ENCODE measurements at places on chromosomes 7 and 10.

DNA sequence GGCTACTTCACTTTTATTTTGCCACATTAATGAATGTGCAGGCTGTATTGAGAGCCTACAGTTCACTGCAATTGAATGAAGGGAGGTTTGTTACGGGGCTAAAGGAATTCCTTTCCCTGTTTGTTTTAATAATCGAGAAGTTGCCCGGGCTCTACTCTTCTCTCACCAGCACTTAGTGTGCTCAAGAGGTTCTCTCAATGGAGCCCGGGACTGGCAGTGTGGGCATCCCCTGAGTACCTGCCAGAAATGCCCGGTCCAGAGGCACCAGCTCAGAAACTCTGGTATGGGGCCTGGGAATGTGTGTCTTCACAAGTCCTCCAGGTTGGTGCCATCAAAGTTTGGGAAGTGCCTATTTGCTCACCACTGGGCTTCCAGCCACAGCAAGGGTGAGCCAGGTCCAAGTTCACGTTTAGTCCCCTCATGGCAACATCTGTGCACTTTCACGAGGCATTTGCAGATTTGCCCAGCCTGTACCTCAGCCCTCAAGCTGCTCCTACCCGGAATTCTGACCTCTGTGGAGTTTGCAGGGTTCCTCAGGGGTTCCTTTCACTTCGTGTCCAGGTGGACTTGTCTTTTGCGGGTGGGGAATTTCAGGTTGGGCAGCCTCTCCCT lies 622.4 kb downstream of the SDK1 start:
- no peak for DNase-seq

GRCh38 chr7:70570029-70570428 lies 561.9 kb upstream of the GALNT17 start:
- no peak for DNase-seq

- no peak for DNase-seq
Observed at GRCh38 chr10:21022821-21023220, 125.7 kb upstream of the NEBL start.

DNA sequence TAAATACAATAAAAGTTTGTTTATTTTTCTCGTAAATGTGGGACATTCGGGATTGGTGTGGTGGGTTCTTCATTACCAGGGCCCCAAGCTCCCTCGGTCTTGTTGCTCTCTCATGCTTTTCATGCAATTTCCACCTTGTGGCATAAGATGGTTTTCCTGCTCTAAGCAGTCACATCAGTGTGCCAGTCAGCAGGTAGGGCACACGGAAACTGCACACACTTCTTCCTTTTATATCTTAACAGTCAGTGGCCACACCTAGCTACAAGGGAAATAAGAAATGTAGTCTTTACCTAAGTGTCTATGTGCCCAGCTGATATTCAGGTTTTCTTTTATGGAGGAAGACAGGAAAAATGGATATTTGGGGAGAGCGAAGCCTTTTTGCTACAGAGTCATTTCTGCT lies 6.5 kb downstream of the TAF5 start:
- DNase-seq = no peak

DNA sequence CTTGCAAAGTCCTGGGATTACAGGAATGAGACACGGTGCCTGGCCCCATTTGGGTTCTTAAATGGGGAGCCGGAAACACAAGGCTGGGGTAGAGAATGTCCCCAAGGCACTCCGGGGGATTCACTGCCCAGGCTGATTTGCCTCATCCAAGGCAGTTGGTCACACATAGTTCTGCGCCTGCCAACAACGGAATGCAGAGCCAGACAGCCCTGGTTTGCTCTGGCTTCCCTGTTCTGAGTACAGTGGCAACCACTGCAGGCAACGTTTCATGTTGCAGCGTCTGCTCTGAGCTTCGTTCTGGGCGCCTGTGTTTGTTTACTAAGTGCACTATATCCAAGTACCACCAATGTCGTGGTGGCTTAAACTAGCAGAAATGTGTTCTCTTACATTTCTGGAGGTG lies 61.7 kb upstream of the C1QL3 start:
- no peak for DNase-seq

- DNase-seq = no peak
Observed at GRCh38 chr10:133257489-133258065, 19.1 kb downstream of the ADAM8 start.

- no peak for DNase-seq
Observed at GRCh38 chr10:78121801-78122200, 88.1 kb downstream of the RPS24 start.

DNA sequence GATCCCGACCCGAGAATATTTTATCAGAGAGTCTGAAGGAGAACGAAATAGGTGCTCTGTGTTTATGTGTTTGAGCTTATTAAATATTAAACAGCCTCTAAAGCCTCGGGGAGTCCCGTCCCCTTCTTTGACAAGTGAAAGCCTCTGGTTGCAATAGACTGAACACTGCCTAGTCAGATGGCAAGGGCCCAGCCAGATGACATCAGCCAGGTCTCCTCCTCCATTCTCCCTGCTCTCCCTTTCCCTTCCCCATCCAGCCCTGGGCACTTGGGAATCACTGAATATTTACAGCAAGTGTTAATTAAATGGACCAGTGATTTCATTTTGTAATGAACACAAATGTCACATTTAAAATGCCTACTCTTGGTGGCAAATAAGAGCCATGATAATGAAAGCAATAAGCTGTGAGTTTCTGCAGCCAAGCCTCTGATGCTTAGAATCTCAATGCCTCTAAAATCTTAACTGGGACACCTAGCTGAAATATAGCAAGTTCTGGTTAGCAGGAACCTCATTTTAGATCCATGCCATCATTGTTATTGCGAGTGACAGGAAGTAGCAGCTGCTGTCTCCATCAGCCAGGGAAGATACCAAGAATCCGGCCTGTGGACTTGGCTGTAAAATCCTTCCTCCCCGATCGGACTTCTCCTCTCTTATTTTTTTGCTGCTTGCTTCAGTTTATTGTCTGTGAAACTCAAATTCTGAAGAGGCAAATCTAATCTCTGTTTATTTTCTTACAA lies 202.1 kb downstream of the PRPF18 start:
- peak; percentile 53 for DNase-seq

GRCh38 chr10:119782981-119783664 lies 57.3 kb downstream of the INPP5F start:
- no peak for DNase-seq

GRCh38 chr10:102869258-102870198 lies at the start of gene AS3MT:
Gene AS3MT, plus strand, starts transcription at chr10:102869470. Its CDS starts 123 bp downstream, at chr10:102869593.
- peak; percentile 49 for DNase-seq

GRCh38 chr10:89653410-89653869 lies 8.4 kb upstream of the PANK1 start:
- DNase-seq = peak; percentile 65

- no peak for DNase-seq
Observed at GRCh38 chr10:76466836-76467503, 1035.5 kb downstream of the LRMDA start.

- DNase-seq = peak; percentile 18
Observed at GRCh38 chr7:131016230-131016629, 282.2 kb upstream of the KLF14 start.

- DNase-seq = no peak
Observed at GRCh38 chr10:130066743-130067142, 43.9 kb downstream of the C10orf143 start.

GRCh38 chr7:43034535-43035002 lies 77.9 kb upstream of the HECW1 start:
- no peak for DNase-seq

DNA sequence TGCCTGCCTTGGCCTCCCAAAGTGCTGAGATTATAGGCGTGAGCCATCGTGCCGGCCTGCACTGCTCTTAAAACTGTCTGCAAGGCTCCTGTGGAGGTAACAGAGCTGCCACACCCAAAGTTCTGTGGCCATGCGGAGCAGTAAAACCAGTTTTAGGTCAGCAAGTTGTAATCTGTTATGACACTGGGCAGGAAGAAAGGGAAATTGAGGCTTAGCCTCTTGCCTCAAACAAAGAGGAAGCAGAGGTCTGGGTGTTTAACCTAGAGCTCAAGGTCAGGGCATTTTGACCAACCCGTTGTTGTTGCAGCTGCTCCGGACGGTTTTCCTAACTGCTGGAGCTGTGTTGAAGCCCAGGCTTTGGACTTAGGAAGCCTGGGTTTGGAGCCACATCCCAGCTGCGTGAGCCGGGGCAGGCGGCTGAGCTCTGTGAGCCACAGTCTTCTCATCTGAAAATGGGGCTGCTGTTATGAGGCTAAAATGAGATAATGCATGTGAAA lies 7.4 kb upstream of the RRP12 start:
- no peak for DNase-seq

GRCh38 chr10:100359030-100359432 lies 12.0 kb downstream of the SCD start:
- no peak for DNase-seq

GRCh38 chr10:58667658-58668310 lies 155.1 kb downstream of the BICC1 start:
- no peak for DNase-seq

- DNase-seq = no peak
Observed at GRCh38 chr7:128132426-128133069, 101.3 kb upstream of the LRRC4 start.

DNA sequence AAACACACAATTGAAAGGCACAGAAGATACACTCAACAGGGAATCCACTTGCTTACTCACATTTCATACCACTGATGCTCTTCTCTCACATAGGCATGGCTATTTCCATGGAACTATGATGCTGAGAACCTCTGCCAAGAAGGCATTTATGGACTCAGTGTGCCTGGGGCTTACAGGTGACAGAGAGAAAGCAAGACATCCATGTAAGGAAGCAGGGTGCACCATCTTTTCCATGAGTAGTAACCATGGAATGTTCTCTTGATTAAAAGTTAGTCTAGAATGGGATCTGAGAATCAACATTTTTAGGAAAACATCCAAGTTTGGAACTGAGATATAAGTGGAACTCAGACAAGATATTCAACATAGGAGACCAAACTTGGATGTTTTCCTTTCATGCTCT lies 52.5 kb upstream of the MACC1 start:
- peak; percentile 33 for DNase-seq

GRCh38 chr10:52447931-52448353 lies 133.9 kb downstream of the DKK1 start:
- DNase-seq = peak; percentile 77

DNA sequence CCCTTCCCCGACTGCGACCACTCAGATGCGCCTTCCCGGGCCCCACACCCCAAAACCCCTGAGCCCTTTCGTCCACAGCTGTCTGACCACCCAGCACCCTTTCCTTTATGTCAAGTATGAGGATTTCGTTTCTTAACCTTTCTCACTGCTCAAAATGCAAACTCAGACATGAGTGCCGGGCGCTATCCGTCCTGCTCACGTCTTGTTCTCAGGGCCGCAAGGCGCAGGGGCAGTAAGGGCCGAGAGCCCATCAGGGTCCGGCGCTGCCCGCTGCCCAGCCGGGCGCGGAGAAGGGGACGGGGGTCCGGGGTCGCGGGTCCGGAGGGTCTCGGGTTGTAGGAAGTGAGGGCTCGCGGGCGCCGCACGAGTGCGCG lies 670 bp upstream of the RBM33 start:
- peak; percentile 21 for DNase-seq

DNA sequence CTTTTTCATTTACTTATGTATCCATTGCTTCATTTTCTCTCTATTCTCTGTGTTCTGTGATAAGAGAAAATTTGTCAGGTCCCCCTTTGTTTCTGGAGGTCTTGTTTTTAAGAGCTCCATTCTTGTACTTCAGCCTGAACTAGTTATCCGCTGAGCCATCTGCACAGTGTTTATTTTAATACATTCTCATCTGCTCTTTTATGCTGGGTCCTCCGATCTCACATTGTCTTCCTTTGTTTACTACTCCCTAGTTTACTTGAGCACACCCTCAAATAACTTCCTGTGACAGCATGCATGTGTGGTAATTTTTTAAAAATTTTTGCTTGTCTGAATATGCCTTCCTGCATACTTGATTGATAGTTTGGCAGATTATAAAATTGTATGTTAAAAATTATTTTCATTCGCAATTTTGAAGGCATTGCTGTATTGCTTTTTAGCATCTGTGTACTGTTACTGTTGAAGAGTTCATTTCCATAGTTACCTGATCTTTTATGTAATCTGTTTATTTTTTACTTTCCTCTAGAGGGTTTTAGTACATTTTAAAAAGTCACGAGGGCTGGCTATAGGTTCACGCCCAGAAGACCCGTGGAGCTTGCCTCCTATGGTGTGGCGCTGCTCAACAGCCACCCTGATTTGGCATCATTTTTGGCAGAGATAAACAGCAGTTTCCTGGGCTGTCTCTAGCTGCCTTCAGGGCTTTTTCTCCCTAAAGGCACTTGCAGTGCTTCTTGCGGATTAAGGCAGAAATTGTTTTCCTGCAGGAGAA lies 31.9 kb downstream of the RSBN1L start:
- DNase-seq = peak; percentile 71

- DNase-seq = peak; percentile 56
Observed at GRCh38 chr7:90692396-90692795, 96.3 kb downstream of the CDK14 start.

DNA sequence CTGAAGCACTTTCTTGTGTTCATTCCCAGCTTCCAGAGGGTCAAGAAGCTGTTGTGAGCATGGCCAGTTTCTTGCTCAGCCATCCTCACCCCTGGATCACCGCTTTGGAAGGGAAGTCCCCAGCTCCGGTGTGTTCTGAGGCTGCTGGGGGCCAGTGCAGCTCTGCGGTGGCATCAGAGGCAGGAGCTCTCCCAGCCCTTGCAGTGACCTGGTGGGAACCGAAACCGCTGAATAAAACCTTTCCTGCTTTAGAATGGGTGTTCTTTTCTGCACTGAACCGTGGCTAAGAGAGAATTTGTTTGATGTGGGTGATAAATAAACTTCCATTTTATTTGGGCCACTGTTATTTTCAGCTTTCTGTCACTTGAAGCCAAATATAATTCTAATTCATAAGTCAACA lies 450.9 kb upstream of the VSTM2A start:
- no peak for DNase-seq

DNA sequence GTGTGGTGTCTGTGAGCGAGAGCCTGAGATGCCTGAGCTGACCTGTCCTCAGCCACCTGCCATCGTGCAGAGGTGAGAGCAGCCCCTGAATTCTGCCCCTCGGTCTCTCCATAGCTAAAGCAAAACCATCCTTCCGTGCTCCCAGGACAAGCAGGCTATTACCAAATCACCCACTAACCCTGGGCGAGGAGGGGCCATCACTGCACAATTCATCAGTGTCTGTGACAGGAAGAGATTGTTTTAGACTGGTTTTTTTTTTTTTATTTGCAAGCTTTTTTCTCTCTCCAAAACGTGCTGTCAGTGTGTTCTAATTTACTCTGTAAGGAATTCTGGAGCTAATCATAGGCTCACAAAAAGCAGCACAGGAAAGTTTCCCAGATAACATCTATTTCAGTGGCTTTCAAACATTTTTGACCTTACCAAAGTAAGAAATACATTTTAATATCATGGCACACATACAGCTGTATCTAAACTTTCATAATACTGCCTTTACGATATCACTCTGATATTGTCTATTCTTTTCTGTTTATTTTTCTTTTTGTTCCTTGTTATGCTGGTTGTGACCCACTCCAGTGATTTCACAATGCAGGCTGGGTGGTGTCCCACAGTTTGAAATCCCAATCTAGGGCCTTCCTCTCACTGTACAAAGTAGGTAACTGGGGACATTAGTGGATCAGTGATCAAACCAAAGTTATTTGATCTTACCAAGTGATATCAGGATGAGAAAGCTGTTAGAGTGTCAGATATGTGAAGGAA lies 62.8 kb downstream of the EGFR start:
- no peak for DNase-seq

DNA sequence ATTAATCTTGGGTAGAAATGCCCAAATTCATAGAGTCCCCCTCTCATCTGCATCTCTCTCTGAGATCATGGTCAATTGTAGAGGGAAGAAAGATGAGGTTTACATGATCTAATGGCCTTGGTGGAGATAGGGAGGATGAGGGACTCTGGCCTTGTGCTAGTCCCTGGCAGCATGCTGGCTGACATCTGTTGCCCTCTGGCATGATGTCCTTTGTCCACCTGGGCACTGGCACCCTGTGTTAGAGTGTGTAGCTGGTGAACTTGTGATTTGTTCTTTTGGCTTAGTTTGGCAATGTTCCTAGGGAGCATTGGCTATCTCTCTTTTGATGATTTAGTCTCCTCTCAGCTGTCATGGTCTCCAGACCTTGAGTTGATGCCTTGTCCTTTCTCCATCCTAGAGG lies 103.2 kb downstream of the DYNC1I1 start:
- DNase-seq = no peak

Data from EL (cell line).